Anterior cingulate cortex (tissue), 58 donors: ENCODE measurements at places on chromosomes 12 and 14.
A peak's percentile ranks its signal among the peaks of the same experiment; 100 is the strongest.

DNA sequence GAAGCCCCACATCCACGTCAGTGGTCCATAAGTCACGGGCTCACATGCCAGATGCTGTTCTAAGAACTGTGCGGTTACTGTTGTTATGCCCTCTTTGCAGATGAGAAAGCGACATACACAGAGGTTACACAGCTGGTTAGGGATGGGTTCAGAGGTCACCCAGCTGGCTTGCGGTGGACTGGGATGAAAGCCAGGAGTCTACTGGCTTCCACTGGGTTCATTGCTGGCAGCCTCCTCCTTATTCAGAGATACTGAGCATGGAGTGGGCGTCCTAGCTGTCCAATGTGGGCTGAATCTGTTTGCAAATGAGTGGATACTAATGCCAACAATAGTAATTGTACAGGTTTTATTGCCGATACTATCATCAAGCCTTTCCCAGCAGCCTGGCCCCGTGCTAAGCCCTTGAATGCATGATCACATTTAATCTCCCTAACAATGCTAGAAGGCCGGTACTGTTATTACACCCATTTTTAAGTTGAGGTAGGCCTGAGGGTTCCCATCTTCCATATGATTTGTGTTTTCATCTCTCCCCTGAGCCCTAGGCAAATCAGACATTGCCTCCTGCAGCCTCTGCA lies 129.1 kb downstream of the PLXNC1 start:
- no peak for DNase-seq

- no peak for DNase-seq
Observed at GRCh38 chr12:52050116-52050757, 1.0 kb upstream of the NR4A1 start.

- DNase-seq = peak; percentile 50
Observed at GRCh38 chr12:6852651-6853354, 853 bp downstream of the USP5 start.

DNA sequence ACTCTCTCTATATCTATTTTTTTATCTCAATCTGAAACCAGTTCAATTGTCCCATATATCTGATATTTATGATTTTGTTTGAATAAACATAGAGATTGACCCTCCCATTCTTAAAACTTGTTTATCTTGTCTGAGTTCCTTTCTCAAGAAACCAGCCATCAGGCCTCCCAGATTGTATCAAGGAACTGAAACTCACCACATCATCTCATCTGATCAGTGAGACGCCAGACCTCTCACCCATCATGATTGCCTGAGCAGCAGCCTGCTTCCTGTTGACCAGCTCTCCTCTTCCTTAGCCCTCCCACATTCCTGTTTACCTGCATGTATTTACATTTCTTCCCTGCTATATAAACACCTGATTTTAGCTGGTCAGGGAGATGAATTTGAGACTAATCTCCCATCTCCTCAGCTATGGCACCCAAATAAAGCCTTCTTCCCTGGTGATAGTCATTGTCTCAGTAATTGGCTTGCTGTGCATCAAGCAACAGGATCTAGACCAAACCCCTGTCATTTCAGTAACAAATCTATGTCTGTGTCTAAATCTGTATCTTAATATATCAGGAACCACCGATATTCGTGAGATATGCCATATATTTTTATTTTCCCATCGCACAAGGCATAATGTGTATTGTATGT lies 323.6 kb downstream of the TMTC2 start:
- DNase-seq = no peak

GRCh38 chr12:66531766-66532165 lies 147.1 kb downstream of the GRIP1 start:
- DNase-seq = no peak

DNA sequence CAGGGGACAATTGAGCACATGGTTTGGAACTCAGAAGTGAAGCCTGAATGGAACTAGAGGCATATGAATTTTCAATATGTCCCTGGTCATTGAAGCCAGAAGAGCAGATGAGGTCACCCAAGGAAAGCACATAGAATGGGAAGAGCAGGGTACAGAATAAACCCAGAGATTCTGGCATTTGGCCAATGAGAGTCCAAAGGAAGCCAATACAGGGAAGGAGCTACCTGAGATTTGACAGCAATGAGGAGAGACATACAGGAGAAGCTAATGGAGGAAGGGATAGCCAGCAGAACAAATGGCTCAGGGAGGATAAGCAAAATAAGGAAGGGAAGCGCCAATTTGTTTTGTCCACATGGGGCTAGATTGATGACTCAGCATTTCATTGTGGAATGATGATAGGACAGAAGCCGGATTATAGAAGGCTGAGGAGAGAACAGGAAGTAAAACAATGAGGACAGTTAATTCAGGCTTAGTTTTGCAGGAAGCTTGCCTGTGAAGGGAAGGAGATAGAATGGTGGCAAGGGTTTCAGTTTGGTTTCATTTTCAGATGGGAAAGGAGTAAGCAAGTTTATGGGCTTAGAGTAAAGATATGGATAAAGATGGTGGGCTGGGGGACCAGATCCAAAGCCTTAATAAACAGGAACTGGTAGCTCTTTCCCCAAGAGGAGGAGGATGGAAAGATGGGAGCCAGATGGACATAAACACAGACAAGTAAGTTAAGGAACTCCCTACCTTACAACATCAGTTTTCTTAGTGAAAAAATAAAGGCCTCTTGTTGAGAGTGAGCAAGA lies 3.2 kb upstream of the SPTSSA start:
- no peak for DNase-seq
